ENCODE measurements at places on chromosomes 5 and 9.
A peak's percentile ranks its signal among the peaks of the same experiment; 100 is the strongest.

DNA sequence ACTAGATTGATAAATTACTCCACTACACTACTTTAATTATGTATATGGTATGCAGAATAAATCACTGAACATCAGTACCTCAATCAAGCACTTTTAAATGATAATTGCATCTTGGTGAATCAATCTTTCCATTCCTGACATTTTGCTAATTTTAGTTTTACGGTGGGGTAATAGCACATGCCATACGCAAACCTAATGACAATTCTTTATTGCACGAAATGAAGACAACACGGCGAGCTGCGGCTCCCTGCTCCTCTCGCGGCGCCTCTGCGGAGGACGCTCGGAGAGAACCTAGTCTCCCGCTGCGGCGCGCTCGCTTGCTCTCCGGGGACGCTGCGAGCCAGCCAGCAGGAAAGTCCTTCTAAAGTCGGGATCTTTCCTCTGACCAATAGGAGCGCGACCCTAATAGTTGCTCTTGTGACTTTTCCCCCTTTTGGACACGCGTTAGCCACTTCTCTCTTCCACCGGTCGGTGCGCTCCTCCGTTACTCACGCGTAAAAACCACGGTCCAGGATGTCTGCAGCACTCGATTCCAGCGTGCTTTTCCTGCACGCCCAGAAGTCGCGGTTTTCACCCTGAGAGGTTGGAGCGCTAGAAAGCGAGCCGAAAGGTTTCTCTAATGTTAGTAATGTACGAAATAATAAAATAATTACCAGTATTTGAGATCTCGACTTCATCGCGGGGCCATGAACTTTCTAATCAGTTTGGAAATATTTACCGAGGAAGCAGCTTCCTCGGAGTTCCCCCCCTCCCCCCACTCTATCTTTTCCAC lies 1.0 kb upstream of the MEF2C start:
- no peak for DNase-seq

DNA sequence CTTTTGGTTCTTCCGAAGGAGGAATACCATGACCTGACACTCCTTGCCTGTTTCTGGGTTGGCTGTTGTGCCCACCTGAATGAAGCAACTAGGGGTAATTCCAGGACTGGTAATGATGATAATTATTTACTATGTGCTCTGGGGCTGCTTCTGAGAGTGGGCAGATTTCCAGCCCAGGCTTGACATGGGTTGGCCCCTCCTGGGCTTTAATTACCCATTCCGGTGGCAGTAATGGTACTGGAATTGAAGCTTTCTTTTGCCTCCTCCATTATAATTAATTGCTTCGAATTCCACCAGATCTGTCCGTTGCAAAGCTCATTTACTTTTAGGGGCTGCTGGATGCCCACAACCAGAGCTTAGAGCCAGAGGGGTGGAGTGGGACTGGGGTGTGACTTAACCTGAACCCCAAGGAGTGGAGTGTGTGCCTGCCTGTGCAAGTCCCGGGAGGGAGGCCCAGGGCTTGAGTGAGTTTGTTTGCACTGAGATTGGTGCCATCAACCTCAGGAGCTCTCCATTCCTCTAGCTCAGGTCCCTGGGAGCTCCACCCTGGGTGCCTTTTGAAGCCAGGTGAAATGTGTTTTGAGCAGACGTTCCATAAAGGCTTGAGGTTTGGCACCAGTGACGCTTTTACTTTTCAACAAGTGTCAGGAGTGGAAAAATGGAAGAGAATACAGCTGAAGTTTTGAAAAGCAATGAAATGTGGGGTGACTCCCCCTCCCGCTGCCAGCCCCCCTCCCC lies 214.6 kb downstream of the PDZD2 start:
- peak; percentile 1 for DNase-seq

GRCh38 chr9:121912812-121913627 lies 180.1 kb downstream of the TTLL11 start:
- no peak for DNase-seq

DNA sequence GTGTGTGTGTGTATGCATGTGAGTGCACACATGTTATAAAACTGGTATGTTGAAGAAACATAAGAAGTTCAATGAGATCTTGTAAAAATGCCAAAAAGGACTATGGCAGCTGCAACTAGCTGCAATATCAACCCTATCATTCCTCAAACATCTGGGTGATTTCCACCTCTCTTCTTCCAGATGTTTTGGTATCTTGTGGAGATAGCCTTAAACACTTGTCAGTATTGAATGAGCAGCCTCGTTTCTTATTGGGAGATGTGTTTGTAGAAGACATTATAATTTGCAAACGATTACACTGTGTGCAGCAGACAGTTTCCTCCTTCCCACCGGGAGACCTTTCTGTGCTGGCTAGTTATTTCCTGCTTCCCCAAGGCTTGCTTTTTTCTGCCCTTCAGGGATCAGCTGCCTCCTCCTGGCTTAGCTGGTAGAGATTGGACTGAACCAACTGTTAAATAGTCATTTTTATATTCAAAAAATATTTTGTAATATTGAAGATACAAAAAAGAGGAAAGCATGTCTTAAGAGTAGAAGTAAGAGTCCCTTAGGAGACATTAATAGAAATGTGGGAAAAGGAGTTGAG lies 168.4 kb upstream of the MPDZ start:
- DNase-seq, result no peak

DNA sequence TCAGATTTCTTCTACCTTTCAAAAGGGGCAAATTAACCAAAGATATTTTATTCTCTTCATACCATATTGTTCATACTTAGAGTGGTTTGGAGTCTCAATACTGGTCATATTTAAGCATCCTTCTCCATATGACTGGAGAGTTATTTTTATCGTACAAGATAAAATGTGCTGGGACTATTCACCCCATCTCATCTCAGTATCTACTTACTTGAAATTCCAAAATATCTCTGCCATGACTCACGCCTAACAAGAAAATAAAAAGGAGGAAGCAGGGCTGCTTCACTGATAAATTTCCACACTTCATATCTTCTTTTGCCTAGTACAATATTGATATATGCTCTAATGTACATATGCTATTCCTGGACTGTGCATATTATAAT lies 277.9 kb upstream of the CDH9 start:
- DNase-seq, result peak; percentile 42

GRCh38 chr5:118592229-118593002 lies 395.9 kb downstream of the DTWD2 start:
- DNase-seq, result no peak

GRCh38 chr5:37738057-37738691 lies 101.7 kb downstream of the GDNF start:
- peak; percentile 92 for DNase-seq

DNA sequence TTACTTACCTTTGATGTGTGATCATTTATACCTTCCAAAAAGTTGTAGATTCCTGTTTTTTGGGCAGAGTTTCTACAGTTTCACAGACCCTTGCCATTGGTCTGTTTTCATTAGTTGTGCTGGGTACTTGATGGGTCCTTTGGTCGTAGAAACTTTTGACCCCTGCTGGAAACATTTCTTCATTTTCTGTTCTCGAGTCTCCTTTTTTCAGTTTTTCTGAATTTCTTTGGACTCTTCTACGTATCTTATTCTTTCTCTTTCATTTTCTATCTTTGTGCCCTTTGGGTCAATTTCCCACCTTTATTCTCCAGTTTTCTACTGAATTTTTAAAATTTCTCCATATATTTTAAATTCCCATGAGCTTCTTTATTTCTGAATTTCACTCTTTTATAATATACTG lies 16.7 kb downstream of the AP3S1 start:
- no peak for DNase-seq

DNA sequence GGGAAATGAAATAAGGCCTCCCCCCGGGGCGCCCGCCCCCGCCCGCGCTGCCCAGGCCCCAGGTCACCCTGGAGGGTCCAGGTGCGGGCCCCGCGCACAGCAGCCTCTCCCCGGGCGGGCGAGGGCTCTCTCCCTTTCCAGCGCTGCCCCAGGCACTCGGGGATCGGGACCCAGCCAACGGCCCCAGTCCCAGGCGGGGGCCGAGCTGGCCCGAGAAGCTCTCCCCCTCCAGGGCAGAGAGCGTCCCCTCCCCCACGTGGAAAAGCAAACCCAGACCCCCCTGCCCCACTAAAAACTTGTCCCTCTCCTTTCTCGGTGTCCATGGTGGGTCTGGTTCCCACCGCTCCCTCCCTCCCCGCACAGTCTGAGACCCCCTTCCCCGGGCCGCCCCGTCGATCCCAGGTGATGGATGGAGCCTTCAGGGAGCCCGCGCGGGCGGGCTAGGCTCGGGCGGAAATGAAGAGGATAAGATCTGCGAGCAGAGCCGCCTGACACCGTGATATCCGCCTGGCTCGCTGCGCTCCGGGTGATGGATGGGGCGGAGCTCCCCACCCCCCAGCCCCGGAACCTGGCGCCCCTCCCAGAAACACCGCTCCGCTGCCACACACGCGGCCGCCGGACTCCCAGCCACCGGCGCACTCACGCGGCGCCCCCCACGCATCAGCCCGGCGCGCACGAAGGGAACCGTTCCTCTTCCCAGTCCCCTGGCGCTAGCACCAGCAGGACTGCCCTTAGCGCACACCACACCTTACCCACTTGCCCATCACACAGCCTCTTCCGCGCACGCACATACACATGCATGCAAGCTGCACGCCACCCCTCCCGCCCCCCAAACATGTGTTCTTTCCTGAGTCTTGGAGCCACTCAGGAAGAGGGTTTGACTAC lies 81.7 kb upstream of the ZBTB43 start:
- DNase-seq, result no peak

DNA sequence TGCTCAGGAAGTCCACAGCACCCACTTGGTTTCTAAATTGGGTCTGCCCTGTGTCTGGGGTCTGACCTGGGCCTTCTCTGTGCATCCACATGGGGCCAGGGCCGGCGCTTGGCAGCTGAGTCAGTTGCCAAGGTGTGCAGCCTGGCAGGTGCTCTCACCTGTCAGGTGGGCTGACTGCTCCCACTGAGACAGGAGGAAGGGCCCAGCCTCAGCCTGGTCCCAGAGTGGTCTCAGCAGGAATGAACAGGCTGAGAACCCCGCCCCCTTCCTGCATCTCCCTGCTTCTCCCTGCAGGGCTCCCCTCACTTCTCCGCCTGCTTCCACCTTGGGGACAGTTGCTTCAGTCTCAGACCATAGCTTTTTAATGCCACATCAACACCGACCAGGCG lies 60.5 kb downstream of the BARX1 start:
- no peak for DNase-seq

GRCh38 chr5:94039101-94039500 lies 297.7 kb upstream of the POU5F2 start:
- DNase-seq, result no peak

DNA sequence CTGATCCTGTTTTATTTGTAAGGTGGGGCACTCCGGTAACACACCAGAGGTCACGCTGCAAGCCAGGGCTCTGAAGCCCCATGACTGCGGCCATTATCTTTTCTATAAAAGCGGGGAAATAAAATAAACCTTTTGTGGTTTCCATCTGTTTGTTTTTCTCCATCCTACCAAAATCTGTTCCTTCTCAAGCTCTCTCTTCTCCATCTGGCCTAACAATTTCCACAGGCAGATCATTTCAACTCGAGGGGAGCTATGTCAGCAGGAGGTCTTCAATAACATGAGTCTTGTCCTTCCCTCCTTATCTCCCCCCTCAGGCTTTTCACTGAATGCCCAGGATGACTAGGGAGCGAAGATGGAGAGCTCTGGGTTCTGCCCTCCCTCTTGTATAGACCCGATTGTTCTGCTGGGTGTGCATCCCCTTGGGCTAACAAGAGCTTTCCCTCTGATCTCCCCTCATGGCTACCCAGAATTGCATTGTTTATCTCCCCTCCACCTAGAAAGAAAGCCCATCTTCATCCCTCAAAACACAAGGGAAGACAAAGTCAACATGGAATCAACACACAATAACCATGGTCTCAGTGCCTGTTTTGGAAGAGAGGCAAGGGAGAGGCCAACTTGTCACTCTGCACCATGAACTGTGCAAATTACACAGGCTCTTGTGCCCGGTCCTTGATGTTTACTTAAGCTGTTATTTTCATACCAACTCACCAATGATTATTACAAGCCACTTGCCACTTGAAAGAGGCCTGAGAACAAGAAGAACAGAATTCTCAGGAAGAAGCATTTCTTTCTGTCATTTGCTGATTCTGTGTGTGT lies 187.8 kb downstream of the FANCC start:
- DNase-seq, result no peak

DNA sequence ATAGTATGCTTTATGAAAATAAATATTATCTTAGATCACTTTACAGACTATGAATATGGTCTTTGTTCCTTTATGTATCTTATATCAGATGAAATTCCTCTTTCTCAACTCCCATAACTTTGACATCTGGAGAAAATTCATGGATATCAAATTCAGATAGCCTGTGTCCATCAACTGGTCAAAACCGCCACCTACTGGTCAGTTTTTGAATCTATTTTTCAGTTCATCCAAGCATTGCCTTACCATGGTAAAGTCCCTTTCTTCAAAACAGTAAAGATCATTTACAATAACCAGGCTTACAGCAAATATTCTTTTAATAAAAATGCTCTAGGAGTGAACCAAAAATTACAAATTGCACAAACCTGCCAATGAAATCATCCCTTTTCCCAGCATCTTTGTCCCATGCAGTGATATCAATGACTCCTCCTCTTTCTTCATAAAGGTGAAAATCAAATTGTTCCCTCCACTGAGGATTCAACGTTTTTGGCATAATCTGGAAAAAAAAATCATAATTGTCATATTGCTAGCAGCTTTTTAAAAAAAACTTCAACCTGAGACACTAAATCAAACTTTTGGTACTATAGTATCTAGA lies 290.5 kb downstream of the SLF1 start:
- DNase-seq, result peak; percentile 59

DNA sequence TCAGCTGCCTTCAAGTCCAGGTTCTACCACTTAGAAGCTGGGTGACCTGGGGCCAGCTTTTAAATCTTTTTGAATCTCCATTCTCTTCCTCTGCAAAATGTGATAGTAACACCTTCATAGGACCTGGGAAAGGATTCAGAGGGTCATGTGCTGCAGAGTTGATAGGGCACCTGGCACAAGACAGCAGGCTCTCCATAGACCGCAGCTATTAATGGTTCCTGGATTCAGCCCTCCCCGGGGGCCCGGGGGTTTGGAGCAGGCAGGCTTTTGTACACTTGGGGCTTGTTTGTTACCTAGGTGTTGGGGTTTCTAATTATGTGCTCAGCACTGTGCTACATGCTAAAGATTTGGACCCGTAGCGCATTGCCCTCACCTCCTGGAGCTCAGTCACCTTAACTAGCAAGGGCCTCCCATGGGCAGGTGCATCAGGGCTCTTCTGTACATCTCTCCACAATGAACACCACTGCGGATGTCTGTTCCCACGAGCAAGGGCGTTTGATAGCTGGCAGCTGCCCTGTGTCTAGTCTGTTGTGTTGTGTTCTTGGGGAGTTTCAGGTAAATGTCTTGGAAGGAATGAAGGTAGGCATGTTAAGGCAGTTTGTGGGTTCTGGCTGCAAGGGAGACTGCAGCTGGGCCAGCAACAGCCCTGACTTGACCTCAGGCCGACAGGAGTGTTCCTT lies 12.1 kb downstream of the PRRC2B start:
- no peak for DNase-seq

All from MCF 10A (cell line).